ENCODE measurements at places on chromosomes 7 and 10.

DNA sequence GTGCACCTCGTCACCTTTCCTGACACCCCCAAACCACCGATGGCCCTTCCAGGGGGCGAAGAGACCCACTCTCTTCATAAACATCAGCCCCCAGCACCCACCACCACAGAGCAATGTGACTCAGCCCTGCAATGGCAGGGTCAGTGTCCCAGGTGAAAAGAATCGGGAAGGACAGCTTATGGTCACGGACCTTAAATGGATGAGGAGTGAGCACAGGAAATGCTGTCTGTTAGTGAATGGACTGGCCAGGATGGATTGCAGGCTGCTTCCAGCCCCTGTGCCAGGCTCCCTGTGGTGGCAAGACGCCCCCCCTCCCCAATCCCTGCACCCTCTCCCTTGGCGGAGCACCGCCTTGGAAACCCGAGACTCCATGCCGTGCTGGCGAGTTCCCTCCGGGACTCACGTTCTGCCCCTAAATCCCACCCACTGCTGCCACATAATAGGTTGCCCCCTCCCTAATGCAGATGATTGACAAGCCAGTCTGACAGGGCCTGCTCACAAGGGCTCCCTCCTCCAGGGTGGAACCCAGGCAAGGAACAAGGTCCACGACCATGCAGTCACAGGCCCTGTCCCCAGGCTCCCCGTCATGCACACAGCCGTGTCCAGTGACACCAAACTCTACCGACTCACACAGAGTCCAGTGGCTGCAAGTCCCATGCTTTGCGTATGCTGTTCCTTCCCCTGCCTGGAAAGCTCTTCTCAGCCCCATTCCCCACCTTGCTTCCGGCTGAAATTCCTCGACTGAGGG lies 7.3 kb downstream of the ASB13 start:
- no peak for DNase-seq

- no peak for DNase-seq
These were observed 108.2 kb downstream of the OSBPL3 start for GRCh38 chr7:24871770-24872169.

GRCh38 chr10:5595994-5596471 lies 70.4 kb downstream of the ASB13 start:
- DNase-seq, result no peak

DNA sequence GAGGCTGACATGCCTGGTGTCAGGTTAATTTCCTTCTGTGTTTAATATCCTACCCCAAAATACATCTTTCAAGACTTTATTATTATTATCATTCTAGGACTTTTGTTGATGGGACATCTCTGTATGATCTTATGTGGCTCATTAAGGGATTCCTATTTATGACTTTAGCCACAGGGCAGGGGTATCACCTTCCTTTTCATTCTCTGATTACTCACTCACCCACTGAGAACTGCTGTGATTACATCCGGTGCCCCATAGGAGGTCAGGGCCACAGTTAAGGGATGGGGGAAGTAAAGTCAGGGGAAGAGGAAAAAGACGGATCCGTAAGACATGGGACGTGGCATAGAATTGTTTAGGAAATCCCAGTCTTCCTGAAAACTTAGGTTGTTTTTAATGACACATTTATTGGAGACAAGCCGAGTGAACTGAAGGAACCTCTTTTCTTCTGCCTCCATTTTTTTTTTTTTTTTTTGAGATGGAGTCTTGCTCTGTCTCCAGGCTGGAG lies 61.0 kb upstream of the PITRM1 start:
- no peak for DNase-seq

DNA sequence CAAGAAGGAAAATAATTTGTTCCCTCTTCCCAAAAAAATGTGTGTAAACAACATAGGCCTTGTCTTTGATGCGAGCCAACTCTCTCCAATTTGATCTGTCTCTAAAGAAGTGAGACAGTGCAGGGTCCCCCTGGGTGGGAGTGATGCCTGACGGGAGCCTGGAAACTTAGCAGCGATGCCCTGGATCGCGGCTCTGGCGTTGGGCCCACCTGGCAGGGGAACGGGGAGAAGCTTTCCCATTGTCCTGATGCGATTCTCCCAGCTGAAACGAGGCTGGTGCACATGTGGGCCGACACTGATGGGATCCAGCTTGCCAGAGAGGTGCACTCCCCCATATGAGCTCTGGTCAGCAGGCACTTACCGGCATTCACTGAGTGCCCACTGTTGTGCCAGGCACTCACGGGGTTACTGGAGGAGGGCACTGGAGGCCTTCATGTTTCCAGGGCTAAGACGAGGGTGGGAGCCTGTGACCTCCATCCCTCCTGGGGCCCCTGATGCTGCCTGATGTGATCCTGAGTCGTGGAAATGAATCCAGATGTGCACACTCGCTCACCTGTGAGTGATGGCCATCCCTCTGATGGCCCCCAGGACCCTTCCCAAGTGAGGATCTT lies 132.8 kb downstream of the PTPN20 start:
- no peak for DNase-seq

DNA sequence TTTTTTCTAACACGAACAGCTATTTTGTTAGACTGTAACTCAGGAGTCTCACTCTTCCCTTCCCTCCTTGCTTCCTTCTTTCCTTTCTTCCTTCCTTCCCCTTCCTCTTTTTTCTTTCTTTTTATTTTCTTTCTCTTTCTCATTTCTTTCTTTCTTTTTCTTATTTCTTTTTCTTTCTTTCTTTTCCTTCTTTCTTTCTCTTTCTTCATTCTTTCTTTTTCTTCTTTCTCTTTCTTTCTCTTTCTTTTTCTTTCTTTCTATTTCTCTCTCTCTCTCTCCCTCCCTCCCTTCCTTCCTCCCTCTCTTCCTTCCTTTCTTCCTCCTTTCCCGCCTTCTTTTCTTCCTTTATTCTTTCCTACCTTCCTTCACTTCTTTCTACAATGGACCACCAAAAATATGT lies 1443.0 kb upstream of the LRRTM3 start:
- DNase-seq, result no peak

All from suppressor macrophage treated with lipopolysaccharide for 4 hours (primary cell).